ENCODE measurements at places on chromosomes 1 and 21. TPM values are rescaled to one million over a fixed set of nuclear protein-coding genes. Genes with fewer than 3 reads are reported as not detected.

The ANXA9 gene
- not detected for total RNA-seq

The AMY1A gene
- total RNA-seq, result not detected

The ANGPTL1 gene
- 137 TPM for total RNA-seq

The KPRP gene
- not detected for total RNA-seq

The BMP8B gene
- 0.48 TPM for total RNA-seq

The TAL1 gene
- total RNA-seq, result 5.1 TPM

The PTPRC gene
- total RNA-seq, result 22.0 TPM

The TRAF3IP3 gene
- total RNA-seq, result 3.6 TPM

The NBPF20 gene
- 3.3 TPM for total RNA-seq

The NEK2 gene
- not detected for total RNA-seq

The E2F2 gene
- under 0.01 TPM for total RNA-seq

The SLAMF6 gene
- 2.6 TPM for total RNA-seq

Measured in breast epithelium (tissue), 4 donors.